ENCODE measurements at places on chromosomes 4 and X. TPM values are rescaled to one million over a fixed set of nuclear protein-coding genes. Genes with fewer than 3 reads are reported as not detected.

TSPAN7 gene
- total RNA-seq: 2.8 TPM

TRIM60 gene
- total RNA-seq: not detected

H2AZ1 gene
- total RNA-seq: 628 TPM

AIMP1 gene
- total RNA-seq: 39.2 TPM

WDR1 gene
- 184 TPM for total RNA-seq

PHKA1 gene
- total RNA-seq: 28.5 TPM

TXK gene
- not detected for total RNA-seq

SORCS2 gene
- total RNA-seq: 4.6 TPM

PAK3 gene
- not detected for total RNA-seq

CCDC160 gene
- total RNA-seq: 0.12 TPM

CORIN gene
- not detected for total RNA-seq

SPP1 gene
- 152 TPM for total RNA-seq

LANCL3 gene
- not detected for total RNA-seq

SRPX2 gene
- 2.7 TPM for total RNA-seq

FAM114A1 gene
- total RNA-seq: 38.5 TPM

MAGEA9 gene
- total RNA-seq: not detected

PKD2 gene
- 19.3 TPM for total RNA-seq

AREG gene
- total RNA-seq: 48.1 TPM

GLRB gene
- total RNA-seq: 0.73 TPM

FREM3 gene
- not detected for total RNA-seq

HPF1 gene
- 19.4 TPM for total RNA-seq

NIPAL1 gene
- total RNA-seq: 0.65 TPM

CFAP299 gene
- not detected for total RNA-seq

FAT4 gene
- 2.4 TPM for total RNA-seq

COL25A1 gene
- total RNA-seq: not detected

OPRPN gene
- total RNA-seq: not detected

ELK1 gene
- total RNA-seq: 38.7 TPM

PNMA3 gene
- total RNA-seq: 0.14 TPM

ATOH1 gene
- not detected for total RNA-seq
